ENCODE measurements at places on chromosomes 2 and 18. TPM values are rescaled to one million over a fixed set of nuclear protein-coding genes. Genes with fewer than 3 reads are reported as not detected.

Gene PLGLB2
- total RNA-seq, result 0.89 TPM

Gene HRH4
- total RNA-seq, result not detected

Gene CCDC93
- 33.5 TPM for total RNA-seq

Gene SLC14A1
- 2.3 TPM for total RNA-seq

Measured in CD8-positive, alpha-beta memory T cell (primary cell).